ENCODE measurements at places on chromosomes 2 and 18. TPM values are rescaled to one million over a fixed set of nuclear protein-coding genes. Genes with fewer than 3 reads are reported as not detected.

- DNase-seq, result no peak
Observed at GRCh38 chr2:152227969-152228592, 52.5 kb upstream of the STAM2 start.

- DNase-seq, result no peak
Observed at GRCh38 chr2:156356014-156356754, 23.7 kb upstream of the NR4A2 start.

DNA sequence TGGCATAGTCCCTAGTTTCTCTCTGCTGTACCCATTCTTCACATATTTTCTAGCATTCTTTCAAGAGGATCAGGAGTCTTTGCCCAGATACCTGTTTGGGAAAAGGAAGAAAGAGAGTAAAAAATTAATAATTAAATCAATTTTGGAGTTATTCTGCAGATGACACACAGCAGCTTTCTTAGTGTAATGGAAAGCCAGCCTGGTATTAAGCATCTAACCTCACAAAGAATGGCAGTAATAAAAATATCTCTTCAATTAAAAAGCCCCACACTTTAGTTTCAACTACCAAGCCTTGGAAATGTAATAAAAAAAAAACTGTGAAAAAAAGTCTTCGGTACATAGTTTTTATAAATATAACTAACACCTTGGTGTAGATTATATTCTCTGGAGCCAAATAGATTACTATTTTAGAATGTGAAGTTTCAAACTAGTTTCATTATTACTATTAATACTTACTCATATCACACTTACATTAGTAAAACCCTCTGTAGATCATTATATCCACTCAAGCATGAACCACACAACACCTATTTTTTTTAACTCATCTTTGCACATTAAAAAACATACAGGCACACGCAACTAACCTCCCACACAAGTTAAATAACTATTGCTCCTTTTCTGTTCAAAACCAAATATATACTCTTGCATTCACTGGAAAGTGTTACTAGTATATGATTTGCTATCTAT is 90.9 kb downstream of the GPD2 start:
- DNase-seq, result no peak

- no peak for DNase-seq
Observed at GRCh38 chr2:143150287-143150686, 21.1 kb downstream of the ARHGAP15 start.

The INHBB gene
- not detected for polyA plus RNA-seq

The CCDC85A gene
- 1.1 TPM for polyA plus RNA-seq

DNA sequence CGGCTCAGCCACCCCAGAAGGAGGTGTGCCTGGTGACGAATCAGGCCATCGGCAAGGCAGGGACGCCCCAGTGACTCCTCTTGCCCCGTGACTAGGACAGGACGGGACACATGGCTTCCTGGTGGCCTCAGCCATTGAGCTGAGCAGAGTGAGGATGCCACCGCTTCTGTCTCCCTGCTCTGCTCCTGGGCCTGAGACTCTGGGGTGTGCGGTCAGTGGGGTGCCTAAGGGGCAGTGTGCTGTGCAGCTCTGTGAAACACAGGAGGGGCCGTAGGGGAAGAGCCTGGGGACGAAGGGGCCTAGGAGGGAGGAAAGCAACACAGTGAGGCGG is 24.3 kb downstream of the IGFBP5 start:
- DNase-seq, result no peak

DNA sequence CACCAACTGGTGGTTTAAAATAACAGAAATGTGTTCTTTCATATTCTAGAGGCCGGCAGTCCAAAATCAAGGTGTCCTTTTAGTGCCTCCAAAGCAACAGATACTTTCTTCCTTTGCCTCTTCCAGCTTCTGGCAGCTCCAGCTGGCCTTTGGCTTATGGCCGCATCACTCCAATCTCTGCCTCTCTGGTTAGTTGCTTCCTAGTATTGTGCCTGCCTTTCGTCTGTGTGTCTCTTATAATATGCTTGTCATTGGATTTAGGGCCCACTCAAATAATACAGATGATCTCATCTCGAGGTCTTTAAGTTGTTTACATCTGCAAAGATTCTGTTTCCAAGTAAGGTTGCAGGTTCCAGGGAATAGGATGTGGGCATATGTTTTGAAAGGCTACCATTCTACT is 855.2 kb upstream of the ID2 start:
- no peak for DNase-seq

DNA sequence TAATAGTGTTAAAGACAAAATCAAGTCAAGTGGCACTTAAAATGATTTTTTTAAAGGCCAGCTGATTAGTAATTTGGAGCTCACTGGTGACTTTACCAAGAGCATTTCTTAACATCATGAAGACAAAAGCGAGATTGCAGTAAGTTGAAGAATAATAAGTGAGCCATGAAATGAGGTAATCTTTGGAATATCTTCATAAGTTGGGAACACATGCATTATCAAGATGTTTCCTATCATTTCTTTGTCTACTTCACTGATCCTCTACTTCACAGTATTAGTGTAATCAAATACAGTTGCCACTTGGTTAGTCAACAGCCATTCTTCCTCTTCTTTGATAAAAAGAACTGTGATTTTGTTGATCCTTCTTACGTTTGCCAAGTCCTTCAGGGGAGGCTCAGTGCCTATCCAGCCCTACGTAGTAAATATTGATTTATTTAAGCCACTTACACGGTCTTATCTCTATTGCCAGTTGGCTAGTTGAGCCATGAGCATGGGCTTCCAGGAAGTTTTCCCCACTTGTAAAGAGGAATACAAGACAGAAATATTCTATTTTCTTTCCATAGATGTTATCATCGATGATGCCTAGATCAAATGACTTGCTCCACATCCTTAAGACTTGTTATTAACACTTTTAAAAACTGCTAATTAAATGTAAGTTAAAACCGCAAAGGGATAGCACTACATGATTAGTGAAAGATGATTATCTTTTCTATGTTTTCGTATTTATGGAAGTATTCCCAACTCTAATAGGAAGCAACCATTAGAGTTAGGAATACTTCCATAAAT is 46.1 kb downstream of the YES1 start:
- no peak for DNase-seq

- no peak for DNase-seq
Observed at GRCh38 chr2:127437781-127438726, 19.8 kb downstream of the PROC start.

The CYBRD1 gene
- polyA plus RNA-seq, result 37.4 TPM

DNA sequence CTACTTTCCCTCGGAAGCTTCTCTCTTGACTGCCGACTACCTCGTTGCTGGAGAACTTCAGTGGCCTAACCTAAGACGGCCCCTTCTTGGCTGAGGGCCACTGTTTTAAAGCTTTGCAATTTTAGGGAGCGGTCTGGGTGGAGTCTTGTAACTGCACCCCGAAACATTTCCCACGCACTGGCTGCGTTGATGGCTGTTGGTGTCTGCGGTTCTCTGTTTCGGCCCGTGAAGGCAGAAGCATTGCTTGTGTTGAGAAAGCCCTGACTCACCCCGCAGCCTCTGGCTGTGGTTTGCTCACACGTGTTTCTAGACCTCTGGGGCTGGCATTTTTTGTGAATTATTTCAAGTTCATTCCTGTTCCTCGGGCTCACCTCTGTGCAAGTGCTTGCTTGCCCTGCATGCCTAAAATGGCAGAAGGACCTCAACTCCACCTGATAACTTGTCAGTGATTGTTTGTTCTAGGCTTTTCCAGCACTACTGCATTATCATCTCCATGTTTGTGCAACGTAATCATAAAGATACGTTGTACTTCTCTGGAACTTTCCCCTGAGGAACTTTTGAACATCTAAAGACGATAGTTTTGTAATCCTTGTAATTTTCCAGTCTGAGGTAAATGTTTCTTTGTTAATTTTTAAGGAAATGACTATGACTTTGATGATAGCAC is 94.2 kb upstream of the DLX2 start:
- DNase-seq, result no peak

GRCh38 chr2:48448274-48449061 is 81.5 kb upstream of the STON1 start:
- no peak for DNase-seq

DNA sequence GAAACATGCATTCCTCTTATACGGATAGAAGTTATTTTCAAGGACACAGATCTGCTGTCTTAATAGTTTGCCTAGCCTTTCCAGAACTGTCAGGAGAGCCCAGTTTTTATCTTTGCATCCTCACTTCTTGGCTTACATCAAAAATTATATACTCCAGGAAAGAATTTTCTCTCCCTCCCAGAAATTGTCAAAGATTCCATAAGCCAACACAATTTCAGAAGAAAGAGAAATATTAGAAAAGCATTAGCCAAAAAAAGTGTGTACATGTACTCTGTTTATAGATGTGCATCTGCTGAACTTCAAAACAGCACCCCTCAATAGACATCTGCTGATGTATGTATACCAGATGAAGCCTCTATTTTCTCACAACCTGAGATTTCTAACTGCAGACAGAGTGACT is 210.4 kb downstream of the METTL4 start:
- no peak for DNase-seq

GRCh38 chr2:235008584-235009044 is 56.8 kb downstream of the SH3BP4 start:
- no peak for DNase-seq

DNA sequence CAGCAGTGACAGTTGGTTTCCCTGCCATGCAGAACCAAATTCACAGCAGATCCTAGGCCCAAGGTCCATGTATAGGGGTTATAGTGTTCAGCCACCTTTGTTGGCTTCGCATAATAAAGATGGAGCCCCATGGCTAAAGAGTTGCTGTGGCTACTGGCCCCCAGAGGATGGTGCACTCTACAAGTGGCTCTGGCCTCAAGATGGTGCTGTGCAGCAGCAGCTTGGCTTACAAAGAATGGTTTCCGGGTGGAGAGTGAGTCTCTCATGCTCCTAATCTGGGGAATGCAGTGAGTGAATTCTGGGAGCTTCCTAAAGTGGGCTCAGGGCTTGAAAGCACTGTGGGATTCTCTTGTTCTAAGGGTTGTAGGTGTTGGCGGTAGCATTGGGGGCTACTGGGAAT is 1199.7 kb downstream of the CNTNAP5 start:
- DNase-seq, result no peak

- DNase-seq, result no peak
Observed at GRCh38 chr2:201233192-201233811, 27.0 kb upstream of the CASP8 start.

DNA sequence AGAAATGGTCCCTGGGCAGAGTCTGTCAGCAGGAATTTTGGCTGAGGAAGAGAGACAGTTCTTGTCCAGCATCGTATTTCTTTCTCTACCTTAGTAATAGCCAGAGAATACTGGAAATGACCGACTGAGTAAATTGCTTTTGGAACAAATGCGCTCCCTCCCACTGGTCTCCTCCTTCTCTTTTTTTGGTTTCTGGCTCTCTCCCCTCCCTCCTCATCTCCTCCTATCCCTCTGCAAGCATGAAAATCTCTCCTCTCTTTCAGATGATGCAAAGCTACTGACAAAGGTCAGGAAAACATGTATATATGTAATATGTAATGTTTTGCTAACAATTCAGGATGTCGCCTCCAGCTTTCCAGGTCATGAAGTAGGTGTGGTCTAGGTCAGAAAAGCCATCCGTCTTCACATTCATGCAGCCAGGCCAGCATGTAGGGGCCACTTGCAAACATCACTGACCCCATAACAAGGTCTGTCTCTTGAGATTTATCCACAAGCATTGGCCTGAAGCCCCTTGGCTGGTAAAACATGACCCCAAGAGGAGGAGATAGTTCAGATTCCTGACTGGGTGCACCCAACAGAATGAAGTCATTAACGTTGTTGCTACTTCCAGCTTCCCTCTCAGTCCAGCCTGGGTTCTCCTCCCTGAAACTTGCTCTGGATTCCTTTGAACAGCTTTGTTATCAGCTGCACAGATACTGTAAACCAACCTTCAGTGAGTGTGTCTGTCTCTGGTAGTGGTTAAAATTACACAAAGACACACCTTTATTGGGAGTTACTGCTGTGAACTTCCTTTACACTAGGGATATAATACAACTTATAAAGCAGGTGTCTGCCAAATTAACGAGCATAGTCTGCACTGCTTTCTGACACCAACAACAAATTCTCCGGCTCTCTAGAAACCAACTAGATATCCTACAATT is 864.4 kb upstream of the KLHL29 start:
- DNase-seq, result no peak

- DNase-seq, result no peak
Observed at GRCh38 chr2:130337735-130338325, 4.9 kb upstream of the IMP4 start.

DNA sequence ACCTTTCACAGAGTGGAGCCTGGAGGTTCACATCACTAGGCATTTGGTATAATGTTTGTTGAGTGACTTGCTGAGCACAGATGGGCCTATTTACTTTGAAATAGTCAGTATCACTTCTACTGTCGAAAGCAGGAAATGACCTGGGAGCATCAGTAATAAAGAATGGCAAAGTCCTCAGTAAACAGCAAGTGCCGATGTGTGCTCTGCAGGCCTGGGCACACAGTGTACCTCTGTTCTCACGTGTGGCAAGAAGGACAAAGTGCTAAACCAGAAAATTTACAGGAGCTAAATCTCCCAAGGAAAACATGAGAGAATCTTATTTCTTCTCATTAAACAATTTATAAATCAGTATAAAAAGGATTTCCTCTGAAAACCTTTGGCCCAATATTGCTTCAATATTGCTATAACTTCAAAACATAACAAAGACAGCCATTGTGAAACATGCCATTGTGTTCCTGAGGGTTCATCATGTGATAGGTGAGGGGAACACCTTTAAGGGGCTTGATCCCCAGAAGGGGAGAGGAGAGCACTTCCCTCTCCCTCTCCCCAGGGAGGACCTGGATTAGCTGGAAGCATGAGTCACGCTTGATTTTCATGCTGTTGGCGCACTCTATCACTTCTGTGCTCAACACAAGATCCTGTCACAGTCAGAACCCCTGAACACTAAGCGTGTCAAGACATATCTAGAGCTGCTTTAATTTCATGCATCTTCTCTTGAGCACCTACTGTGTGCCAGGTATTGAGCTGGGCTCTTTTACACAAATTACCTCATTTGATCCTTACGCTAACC is 131.5 kb upstream of the SMAD2 start:
- DNase-seq, result no peak

DNA sequence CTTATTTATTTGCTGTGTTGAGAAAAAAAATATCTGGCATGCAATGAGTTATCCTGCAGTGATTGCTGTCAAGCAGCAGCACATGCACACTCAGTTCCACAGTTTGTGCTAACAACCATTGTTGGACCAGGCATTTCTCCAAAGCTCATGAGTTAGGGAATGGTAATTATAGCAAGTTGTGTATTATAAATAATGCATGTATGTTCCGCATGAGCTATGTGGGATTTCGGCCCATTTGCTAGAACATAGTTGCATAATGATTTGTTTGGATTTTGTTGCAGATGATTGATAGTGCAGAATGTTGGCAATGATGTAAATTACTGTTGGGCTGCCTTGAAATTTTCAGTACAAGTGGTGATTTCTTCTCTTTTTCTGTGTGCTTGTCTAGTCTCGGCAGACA is 10.7 kb downstream of the KCNJ3 start:
- no peak for DNase-seq

DNA sequence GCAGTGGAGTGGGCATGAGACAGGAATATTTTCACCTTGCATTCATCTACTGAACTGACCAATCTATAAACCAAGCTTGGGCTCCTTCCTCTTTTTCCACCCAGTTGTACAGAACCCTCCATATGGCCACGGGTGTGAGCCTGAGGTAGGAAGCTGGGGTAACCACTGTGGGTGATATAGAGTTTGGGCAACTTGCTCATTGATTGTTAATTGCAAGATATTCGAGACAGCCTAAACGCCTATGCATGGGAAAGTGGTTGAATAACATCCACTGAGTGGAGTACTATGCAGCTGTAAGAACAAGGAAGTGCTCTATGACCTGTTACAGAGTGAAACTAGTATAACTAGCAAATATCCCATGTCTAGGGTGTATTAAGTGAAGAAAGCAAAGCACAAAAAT is 7.3 kb upstream of the VAPA start:
- no peak for DNase-seq

Measured in renal cortex interstitium (tissue), 15 donors.